ENCODE measurements at places on chromosomes 2 and 18. TPM values are rescaled to one million over a fixed set of nuclear protein-coding genes. Genes with fewer than 3 reads are reported as not detected.

- DNase-seq: no peak
These were observed 190.7 kb downstream of the CDH7 start for GRCh38 chr18:65941482-65941881.

Gene NCKAP1
- total RNA-seq: 6.2 TPM

Gene CHRNA1
- not detected for total RNA-seq

DNA sequence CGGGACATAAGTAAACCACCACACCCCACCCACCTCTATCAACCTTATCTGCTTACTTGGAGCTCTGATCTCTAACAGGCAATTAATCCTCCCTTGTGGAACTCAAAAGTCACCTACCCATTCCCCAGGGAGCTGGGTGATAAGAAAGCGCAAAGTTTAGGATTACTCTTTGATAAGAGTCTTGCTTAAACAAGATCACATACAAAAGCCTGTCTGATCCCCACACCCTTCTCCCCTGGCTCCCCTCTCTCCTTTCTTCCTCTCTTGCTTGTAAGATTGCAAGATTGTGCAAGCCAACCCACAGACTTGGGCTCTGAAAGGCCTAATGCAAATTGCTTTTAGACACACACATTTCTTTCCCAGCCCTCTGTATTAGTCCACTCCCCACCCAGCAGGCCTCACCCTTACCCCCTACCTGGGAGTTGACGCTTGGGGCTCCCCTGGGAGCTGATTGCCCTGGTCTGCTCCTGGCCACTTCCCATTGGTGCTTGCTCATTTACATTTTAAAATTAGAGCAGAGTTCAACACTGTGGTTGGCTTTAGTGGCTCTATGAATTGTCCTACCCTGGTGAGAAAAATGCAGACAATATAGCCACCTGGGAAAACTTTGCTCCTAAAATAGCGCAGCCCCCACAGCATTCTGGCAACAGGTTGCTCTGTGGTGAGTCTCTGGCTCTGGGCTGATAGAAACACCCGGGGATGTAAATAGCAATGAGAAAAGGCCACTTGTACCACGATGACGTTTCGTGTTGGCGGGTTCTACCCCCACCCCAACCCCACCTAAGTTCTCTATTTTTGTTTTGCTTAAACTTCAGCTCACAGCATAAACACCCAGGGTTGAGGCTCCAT is 92.8 kb upstream of the MSH2 start:
- no peak for DNase-seq

- no peak for DNase-seq
These were observed 57.6 kb downstream of the ATOH8 start for GRCh38 chr2:85811180-85812093.

GRCh38 chr2:225510796-225511195 is 111.3 kb downstream of the NYAP2 start:
- DNase-seq: no peak

Gene CCL20
- 5.0 TPM for total RNA-seq

DNA sequence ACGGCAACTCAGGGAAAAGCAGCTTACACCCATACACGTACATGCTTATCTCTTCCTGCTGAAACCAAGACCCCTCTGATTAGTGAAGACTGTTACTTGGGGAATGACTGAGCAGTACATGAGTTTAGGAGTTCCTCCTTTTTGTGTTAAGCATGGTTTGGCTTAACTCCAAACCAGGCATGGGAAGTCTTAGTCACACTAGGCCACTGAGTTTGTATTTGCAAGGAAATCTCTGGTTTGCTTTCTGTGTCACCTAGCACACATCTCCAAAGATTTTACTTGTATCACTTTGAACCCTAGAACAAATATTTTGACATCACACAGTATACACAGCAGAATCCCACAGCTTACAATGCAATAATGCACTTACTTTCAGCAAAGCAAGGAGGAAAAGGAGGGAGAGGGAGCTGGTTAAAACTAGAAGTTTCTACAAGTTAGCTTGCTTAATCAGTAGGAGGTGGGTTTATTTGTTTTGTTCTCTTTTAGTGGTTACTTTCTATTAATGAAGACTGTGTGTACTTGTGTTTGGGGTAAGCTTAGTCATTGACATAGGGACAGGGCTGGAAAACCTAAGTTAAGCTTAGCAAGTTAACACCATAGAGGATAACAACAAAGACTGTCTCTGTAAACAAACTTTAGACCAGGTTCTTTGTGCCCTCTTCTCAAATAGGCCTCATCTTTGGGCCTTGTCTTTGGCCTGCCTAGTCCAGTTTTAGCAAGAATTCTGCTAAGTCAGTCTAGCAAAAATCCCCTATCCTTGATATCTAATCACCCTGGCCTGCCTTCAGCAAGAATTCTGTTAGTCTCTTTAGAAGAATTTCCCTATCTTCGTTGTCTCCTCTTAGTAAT is 219.4 kb downstream of the MREG start:
- no peak for DNase-seq

DNA sequence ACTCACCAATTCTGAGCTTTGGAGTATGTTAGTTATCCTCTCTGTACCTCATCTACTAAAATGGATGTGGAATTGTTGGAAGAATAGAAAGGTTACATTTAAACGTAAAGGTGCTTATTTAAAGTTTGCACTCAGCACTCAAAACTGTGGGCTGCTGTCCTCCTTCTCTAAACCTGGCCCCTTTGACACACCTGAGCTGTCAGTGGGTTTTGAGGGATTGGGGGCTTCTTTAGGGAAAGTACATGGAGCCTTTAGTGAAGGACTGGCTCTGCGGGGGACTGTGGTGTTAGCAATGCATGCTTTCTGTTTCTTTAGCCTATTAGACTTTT is 47.2 kb downstream of the TET3 start:
- DNase-seq: no peak

Gene CIDEA
- not detected for total RNA-seq

Gene CEP192
- total RNA-seq: 21.9 TPM
